ENCODE measurements at places on chromosomes 11 and 22. TPM values are rescaled to one million over a fixed set of nuclear protein-coding genes. Genes with fewer than 3 reads are reported as not detected.

Gene TRIM6
- total RNA-seq = 0.76 TPM

Gene BAIAP2L2
- total RNA-seq = 0.88 TPM

Gene IL17REL
- 0.16 TPM for total RNA-seq

Gene WT1
- total RNA-seq = not detected

Gene RTN4R
- total RNA-seq = 2.2 TPM

Gene VSIG10L2
- total RNA-seq = not detected

GRCh38 chr11:102306817-102307726 lies 10.2 kb upstream of the BIRC3 start:
- H3K36me3 ChIP-seq = peaks cover 9% of the 10 kb centered on the region
- peak overlapping the region; percentile 86 for H3K27ac ChIP-seq
- peaks cover 50% of the 10 kb centered on the region for H3K4me1 ChIP-seq
- peak overlapping the region; percentile 54 for H3K4me3 ChIP-seq

DNA sequence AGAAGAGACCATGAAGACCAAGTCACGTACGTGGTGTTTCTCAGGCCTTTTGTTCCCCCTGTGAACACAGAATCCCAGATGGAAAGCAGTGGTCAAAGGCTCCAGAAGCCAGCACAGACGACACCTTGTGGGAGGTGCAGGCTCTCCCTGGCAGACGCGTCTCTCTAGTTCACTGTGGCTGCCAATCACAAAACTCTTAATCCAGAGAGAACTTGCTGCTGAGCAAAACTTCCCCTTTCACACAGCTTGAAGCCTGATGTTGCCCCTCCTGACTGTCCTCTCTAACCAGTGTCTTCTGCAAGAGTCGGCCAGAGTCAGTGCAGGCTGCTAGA lies 67.1 kb downstream of the PIWIL3 start:
- no peaks in the 10 kb centered on the region for H3K36me3 ChIP-seq
- H3K27me3 ChIP-seq = peaks cover 5% of the 10 kb centered on the region
- H3K27ac ChIP-seq = no peak overlapping the region
- H3K4me3 ChIP-seq = no peak overlapping the region

- H3K36me3 ChIP-seq = peaks cover 9% of the 10 kb centered on the region
- no peaks in the 10 kb centered on the region for H3K27me3 ChIP-seq
- DNase-seq = no peak
- no peak overlapping the region for H3K4me3 ChIP-seq
These were observed 18.9 kb upstream of the PISD start for GRCh38 chr22:31680861-31681341.

DNA sequence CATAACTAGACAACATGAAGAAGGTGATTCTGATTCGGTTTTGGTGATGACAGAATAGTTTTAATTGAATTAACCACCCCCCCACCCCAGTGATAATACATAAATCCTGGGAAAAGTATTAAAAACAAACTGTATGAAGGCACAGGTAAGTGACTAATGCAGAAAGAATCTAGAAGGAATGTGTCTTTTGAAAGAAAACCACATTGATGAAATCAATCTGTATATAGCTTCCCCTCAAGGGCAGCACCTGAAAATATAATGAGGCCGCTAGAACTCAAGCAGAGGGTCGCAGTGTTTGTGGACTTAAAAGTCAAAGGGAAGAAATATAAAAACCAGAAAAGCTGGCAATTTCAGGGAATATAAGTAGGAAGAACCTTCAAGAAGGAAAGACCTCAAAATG lies 580.5 kb upstream of the CHORDC1 start:
- no peak overlapping the region for H3K4me3 ChIP-seq
- H3K27ac ChIP-seq = no peak overlapping the region
- no peaks in the 10 kb centered on the region for H3K36me3 ChIP-seq
- no peak for DNase-seq
- no peaks in the 10 kb centered on the region for H3K4me1 ChIP-seq

DNA sequence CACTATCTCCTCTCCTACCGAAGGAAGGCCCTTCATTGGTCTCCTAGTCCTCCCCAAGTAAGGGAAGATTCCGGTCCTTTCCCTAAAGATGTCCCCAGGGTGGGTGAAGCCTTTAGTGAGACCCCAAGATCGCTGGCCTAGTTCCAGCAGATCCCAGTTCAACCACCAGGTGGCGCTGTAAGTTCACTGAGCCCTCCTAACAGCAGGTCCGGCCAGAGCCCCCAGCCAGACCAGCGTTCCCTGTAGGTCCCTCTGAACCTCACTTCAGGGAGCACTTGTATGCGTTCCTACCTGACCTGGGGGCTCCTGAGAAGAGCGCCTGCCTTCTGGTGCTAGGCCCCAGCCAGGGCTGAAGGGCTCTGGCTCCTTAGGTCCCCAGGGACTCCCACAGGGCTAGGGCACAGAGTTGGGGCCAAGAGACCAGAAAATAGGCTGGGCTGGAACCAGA lies 38.1 kb downstream of the LMO1 start:
- H3K27ac ChIP-seq = no peak overlapping the region
- no peaks in the 10 kb centered on the region for H3K4me1 ChIP-seq

- H3K27ac ChIP-seq = no peak overlapping the region
- no peak overlapping the region for H3K4me3 ChIP-seq
- DNase-seq = peak; percentile 30
These were observed 839 bp downstream of the CEP164 start for GRCh38 chr11:117328375-117329010.

DNA sequence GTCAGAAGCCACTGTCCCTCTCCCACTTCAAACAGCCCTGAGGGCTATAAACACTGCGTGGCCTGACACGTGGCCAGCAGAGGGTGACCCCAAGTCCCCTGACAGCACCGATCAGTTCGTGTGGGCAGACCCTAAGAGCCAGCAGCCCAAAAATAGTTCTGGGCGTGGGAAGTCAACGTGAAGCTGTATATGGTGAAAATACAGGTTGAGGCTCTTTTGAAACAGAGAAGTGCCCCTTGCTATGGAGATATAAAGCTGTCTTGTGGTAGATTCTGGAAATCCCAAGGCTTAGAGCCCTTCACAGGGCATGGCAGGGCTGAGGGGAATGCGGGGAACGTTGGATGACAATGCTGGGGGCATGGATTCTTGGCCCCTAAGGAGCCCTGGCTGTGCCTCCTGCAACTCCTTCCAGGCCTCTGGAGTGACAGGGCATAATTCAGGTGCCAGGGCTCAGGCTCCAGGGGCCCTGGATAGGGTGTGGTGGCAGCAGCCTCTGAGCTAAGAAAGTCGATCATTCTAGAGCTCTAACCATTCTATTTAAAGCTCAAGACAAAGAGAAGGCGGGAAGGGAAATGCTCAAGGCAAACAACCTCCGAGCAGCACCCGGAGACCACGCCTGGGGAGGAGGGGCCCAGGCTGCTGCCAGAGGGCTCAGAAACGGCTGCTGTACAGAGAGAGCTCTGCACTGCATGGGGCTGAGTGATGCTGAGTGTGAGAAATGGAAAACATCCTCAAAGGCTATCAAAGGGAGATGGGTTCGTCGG lies 60.4 kb upstream of the CD5 start:
- peak; percentile 92 for DNase-seq
- no peaks in the 10 kb centered on the region for H3K27me3 ChIP-seq
- H3K27ac ChIP-seq = peak overlapping the region; percentile 91
- H3K4me1 ChIP-seq = peaks cover 72% of the 10 kb centered on the region
- H3K36me3 ChIP-seq = peaks cover 54% of the 10 kb centered on the region

DNA sequence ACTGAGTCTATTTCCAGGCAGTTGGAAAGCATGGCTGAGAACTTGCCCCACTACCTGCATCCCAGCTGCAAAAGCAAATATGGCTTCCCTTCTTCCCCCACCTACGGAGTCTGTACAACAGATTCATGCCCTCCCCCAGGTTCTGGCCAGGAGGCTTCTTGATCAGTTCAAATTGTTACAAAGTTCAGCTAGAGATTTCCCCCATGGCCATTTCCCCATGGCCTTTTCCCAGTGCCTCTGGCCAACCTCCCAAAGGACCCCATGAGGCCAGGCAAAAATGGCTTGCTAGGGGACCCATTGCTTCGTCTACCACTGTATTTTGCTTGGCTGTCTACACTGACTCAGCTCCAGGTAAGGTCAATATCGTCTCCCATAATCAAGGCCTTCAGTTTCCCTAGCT lies 203.3 kb downstream of the DLG2 start:
- H3K27ac ChIP-seq = no peak overlapping the region
- no peaks in the 10 kb centered on the region for H3K4me1 ChIP-seq
- no peak overlapping the region for H3K4me3 ChIP-seq
- no peaks in the 10 kb centered on the region for H3K27me3 ChIP-seq

- H3K4me3 ChIP-seq = no peak overlapping the region
- no peaks in the 10 kb centered on the region for H3K4me1 ChIP-seq
- DNase-seq = no peak
- H3K27me3 ChIP-seq = no peaks in the 10 kb centered on the region
- H3K27ac ChIP-seq = no peak overlapping the region
- H3K36me3 ChIP-seq = peaks cover 8% of the 10 kb centered on the region
These were observed 61.2 kb downstream of the CLPB start for GRCh38 chr11:72373163-72373562.

GRCh38 chr11:35688023-35688422 lies 25.4 kb downstream of the TRIM44 start:
- peaks cover 15% of the 10 kb centered on the region for H3K4me1 ChIP-seq
- no peak overlapping the region for H3K4me3 ChIP-seq
- DNase-seq = no peak
